Tibial nerve (tissue), 4 donors: ENCODE measurements at places on chromosomes 4 and X.

DNA sequence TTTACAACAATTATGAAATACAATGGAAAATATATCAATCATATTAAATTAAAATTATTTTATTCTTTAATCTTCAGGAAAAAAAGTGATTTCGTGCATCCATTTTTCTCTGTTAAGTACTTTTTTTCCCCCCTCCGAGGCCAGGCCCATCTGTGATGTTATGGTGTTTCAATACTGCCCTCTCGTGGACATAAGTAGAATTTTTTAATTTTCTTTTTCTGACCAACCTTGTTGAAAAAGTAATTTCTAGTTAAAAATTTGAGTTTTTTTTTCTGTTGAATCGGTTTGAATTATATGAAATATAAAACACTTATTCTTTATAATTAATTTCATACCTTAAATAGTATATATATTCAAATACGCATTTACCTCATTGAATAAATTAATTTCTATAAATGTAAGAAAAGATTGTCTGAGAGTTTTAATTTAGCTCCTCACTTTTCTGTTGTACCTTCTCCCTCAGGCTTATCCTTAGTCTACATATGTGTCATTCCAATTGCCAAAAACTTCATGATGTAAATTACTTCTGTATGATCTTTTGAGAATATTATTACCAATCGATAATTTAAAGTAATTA is 175.8 kb upstream of the TECRL start:
- DNase-seq: no peak

- DNase-seq: no peak
Observed at GRCh38 chrX:87409113-87409841, 108.3 kb upstream of the KLHL4 start.

DNA sequence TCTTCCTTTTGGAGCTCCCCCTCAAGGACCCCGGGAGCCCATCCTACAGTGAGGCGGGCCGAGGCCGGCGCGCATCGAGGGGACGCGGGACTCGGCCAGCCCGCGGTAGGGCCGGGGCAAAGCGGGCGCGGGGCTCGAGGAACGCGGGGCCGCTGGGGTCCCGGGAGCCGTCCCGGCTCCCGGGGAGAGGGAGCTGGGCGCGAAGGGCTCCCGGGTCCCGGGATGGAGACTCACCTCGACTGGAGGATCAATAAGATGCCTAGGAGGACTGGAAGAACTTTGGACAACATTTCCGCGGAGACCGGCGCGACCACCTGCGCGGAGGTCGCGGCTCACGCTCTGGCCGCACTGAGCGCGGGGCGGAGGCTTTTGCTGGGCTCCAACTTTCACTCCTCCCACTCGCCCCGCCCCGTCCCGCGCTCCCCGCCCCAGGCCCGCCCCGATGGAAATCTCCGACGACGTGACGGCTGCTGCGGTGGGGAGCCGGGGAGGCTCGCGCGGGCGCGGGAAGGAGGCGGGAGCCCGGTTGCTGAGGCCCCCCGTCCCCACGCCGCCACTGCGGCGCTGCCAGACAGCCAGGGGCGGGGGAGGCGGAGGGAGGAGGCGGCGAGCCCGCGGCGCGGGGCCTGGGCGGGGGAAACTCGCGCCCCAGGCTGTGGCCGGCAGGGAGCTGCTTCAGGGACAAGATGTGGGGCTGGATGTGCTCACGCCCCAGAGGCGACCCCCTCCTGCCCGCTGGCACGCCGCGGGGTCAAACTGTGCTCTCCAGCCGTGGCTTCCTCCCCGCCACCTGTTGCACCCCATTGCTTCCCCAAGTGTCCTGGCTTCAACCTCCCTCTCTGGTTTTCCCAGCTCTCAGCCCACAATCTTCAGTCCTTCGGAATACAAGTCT is at the start of gene GABRE:
GABRE (minus strand) TSS at position 341 of the 892 bp plus-strand sequence; CDS start at position 290, 51 bp downstream.
- peak; percentile 15 for DNase-seq

DNA sequence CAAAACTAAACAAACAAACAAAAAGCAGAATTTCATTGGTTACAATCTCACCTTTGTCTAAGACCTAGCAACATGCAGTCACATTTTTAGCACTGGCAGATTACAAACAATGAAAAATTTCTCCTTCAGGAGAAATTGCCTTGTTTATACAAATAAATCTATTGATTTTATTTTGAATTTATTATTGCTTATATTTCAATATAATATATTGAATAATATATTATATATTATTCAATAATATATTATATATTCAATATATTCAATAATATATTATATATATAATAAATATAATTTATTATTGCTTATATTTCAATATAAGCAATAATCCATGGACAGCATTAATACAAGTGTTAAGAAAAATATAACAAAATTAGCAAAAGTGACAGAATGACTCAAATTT is 131.7 kb downstream of the ADGRA3 start:
- no peak for DNase-seq

- DNase-seq: no peak
Observed at GRCh38 chr4:177487977-177488376, 45.7 kb upstream of the AGA start.

- DNase-seq: no peak
Observed at GRCh38 chrX:136712650-136713310, 64.8 kb downstream of the CD40LG start.

DNA sequence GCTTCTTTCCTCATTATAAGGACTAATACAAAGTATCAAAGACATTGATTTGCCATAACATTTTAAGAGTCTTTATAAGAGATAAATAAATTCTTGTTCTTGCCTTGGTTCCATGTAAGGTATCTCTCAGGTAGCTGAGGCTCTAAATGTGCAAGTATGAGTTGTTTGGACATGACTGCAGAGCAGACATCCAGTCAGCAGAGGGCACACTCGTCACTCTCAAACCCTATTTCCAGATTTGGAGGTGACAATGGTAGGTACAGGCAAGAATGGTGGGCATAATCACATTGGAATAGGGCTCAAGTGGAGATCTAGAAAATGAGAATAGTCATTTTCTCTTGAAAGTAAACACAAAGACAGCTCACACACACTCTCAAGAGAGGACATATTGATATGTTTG is 133.3 kb upstream of the ZIC3 start:
- DNase-seq: no peak

DNA sequence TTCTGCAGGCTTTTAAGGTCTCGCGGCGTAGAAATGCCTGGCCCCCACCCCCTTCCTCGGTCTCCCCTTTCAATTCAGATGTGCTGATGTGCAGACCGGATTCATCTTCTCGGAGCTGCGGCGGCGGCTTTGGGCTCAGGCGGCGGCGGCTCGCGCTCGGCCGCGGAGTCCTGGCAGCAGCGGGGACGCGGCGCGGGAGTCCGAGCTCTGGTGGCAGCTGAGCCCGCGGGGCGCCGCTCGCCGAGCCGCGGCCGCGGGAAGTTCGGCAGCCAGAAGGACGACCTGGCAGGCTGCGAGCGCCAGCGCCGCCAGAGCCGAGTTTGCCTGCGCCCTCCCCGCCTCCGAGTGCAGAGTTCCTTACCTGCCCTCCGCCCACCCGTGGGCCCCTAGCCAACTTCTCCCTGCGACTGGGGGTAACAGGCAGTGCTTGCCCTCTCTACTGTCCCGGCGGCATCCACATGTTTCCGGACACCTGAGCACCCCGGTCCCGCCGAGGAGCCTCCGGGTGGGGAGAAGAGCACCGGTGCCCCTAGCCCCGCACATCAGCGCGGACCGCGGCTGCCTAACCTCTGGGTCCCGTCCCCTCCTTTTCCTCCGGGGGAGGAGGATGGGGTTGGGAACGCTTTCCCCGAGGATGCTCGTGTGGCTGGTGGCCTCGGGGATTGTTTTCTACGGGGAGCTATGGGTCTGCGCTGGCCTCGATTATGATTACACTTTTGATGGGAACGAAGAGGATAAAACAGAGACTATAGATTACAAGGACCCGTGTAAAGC is 448 bp downstream of the TLL1 start:
- DNase-seq: no peak

- no peak for DNase-seq
Observed at GRCh38 chr4:87410679-87411078, 11.7 kb upstream of the NUDT9 start.

GRCh38 chrX:27675493-27675892 is 85.3 kb downstream of the DCAF8L2 start:
- DNase-seq: no peak

DNA sequence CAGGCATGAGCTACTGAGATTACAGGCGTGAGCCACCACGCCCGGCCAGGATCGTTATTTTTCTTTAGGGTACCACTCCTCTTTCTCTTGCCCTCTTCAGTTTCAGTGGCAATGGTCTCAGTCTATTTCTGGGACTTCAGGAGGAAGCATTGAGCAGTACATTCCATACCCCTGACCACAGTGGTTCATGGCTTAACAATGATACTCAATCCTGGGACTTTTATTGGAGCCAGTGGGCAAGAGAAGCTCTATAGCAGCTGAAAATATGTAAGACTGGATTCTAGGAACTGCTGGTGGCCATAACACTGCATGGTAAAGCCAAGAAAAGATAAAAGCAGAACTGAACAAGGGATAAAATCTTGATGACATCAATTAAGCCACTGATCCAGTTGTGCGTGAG is 5.8 kb upstream of the CCNA2 start:
- no peak for DNase-seq

- no peak for DNase-seq
Observed at GRCh38 chrX:139967300-139967699, 2.0 kb upstream of the CXorf66 start.

DNA sequence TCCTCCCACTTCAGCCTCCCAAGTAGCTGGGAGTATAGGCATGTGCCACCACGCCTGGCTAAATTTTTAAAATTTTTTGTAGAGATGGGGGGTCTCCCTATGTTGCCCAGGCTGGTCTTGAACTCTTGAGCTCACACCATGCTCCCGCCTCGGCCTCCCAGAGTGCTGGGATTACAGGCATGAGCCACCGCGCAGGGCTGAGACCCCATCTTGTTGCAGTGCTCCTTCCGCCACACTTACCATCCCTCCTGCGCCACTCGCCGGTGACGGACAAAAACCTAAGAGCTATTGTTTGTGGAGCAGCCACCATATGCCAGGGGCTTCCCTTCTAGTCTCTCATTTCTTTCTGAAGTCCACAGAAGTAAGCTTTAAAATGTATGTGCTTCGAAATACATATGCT is 34.5 kb downstream of the NSG1 start:
- no peak for DNase-seq

DNA sequence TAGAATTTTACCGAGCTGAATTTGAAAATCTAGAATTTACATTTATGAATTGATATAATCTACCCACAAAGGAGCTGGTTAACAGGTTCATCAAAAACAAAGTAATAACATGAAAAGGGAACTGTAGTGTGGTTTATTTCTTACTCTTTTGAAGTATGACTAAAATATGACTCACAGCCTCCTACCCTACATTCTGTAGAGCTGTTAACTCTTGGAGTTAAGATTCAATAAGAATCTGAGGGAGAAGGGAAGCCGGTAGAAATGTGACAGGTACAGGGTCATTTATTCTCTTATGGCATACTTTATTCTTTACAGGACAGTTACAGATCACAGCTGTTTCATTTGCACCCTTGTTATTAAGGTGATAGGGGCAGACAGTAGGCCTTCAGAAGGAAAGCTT is 132.2 kb upstream of the FAM47B start:
- no peak for DNase-seq

DNA sequence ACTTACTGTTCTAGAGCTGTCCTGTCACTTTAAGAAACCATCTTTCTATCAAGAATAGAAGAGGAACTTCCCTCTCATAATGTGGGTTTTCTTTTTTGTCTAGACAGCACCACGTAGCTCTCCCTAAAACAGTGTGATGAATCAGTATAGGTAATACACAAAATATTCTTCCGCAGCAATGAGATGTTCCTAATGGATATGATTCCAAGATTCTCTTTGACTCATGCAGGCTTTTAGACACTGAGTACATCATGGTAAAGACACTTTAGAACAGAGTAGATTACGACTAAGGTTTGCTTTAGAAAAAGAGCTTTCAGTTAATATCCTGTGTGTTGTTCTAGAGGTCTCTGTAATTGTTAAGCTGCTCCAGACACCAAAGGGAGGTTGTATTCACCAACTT is 69.8 kb downstream of the PTTG2 start:
- no peak for DNase-seq

GRCh38 chr4:139853309-139853708 is 187.7 kb downstream of the MGST2 start:
- no peak for DNase-seq

DNA sequence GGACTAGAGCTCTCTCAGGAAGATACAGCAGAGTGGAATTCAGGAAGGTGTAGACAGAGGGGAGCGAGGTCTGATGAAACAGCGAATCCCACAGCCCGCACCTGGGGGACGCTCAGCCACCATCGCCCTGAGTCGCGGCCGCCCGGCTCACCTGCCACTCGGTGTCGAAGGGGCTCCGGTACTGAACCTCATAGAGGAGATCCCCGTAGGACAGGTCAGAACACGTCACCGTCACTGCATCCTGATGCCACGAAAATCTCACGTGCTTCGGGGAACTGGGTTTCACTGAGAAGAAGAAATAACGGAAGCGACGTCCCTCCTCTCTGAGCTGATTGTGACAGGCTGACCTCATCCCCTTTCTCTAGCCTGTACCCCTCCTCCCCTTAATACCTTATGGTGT is 10.2 kb downstream of the CRLF2 start:
- DNase-seq: no peak

GRCh38 chrX:2934715-2935710 is 5.9 kb upstream of the ARSD start:
- no peak for DNase-seq

DNA sequence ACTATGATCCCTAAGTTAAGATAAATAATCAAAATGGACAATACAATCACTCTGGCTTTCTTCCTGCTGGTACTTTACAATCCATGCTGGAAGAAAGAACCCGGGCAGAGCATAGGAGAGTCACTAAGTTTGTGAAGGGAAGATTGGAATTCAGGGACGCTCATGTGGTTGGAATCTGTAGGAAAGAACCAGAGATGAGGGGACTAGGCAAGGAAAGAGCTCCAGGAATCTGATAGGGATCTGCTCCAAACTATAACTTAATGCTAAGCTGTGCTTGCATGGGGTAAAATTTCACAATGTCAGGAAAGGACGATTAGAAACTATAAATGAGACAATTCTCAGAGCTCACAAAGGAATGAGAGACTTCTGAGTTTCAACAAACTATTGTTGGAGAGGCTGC is 167.5 kb downstream of the ADGRA3 start:
- no peak for DNase-seq
